ENCODE measurements at places on chromosomes 2 and 18.

DNA sequence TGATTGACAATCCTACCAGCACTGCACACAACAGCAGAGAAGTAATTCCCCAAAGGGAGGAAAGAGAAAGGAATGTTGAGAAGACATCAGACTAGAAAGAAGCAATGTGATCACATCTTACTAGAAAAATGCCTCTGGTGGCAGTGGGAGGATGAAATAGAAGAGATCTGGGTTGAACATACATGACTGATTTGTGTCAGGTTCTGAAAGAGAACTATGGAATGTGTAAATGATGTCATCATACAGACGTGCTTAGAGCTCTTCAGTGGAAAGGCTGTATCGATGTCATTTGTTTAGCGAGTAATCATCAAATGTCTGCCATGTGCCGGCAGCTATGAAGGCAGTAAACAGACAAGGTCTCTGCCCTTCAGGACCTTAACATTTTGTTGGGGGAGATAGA lies 24.9 kb downstream of the GORASP2 start:
- no peak for DNase-seq

- DNase-seq: peak; percentile 51
Measured at GRCh38 chr2:64859312-64860212, 129.6 kb upstream of the SLC1A4 start.

GRCh38 chr2:190149200-190149599 lies 86.7 kb upstream of the MSTN start:
- DNase-seq: no peak

DNA sequence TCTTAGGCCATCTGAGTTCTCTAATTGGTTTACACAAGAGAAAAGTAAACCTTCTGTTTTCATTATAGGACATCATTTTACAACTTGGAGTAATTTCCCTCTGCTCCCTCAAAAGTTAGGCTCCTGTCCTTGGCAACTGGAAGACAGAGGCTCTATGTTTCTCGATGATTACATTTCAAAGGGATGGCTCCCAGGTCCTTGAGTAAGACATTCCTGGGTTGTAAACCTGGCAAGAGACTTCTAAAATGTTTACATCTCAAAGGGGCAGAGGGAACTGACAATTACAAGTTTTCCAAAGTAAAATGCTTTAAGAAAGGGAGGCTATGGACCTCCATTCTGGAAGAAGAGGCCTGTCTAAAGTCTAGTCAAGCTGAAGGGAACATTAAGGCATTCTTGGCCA lies 268.3 kb upstream of the REG3G start:
- DNase-seq: no peak

DNA sequence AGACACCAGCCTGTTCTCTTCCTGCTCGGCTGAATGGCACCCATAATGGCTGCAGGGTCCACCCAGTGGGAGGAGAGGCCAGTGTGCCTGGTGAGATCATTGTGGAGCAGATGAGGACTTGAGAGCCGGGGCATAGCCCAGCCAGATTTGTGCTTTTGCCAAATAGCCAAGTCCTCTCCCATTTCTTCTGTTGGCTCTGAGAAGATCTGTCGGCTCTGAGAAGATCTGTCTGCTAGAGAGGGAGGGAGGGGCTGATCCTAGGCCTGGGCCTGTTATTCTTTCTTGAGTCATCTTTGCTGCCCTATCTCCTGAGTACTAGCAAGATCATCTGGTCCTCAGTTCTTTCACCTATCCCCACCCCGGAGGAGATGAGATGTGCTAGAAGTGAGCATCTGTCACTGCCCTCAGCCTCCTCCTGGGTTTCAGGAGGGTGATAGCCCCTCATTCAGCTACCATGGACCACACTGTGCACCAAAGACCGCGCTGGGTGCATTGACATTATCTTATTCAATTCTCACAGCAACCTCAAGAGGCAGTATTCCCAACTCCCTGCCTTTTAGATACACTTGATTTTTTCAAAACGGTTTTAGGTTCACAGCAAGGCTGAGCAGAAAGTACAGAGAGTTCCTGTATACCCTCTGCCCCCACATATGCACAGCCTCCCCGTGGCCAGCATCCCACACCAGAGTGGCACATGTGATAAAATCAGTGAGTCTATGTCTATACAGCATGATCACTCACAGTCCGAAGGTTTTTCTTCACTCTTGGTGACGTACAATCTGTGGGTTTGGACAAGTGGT lies 98.6 kb downstream of the CAPN13 start:
- DNase-seq: no peak

DNA sequence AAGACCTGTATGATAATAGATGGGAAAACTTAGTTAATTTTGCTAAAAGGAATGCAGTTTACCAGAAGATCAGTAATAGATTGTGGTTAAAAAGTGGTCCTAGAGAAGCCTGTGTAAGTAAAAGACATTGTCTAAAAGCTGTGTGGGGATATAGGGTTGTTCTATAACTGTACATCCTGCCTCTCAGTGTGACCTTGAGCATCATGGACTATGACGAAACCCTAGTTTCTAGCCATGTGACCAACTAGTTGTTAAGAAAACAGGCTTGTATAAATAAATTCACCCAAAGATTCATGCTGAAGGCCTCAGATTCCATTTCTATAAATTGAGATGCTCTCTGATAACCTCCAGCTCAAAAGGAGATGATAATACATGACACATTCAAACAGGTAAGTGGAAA lies 160.7 kb downstream of the IKZF2 start:
- no peak for DNase-seq

GRCh38 chr2:173191601-173192000 lies 116.0 kb downstream of the MAP3K20 start:
- no peak for DNase-seq

GRCh38 chr2:66700677-66701066 lies 265.7 kb downstream of the MEIS1 start:
- no peak for DNase-seq

DNA sequence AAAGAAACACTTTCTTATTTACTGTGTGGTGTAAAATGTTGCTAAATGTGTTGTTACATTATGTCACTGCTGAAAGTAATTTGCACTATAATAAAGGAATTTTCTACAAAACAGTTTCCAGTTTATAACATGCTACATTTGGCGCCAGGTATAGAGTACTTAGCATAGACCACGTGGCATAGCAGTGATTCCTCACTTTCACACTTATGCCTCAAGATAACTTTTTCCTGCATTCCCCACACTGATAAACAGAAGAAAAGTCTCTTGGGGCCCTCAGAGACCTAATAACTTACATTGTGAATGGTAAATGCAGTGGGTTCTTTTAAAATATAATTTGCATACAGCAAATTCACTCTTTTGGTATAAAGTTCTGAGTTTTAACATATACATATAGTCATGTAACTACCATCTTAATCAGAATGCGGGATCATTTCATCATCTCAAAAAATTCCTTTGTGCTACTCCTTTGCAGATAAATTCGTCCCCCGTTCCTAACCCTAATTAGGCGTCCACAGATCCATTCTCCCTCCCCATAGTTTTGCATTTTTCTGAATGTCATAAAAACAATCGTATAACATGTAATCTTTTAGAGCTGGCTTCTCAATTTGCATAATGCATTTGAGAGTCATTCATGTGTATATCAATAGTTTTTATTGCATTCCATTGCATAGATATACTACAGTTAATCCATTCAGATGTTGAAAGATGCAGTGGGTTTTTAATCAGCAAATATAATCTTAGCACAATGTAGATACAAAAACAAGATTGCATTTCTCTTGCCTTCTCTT lies 7.5 kb downstream of the LGALSL start:
- no peak for DNase-seq

DNA sequence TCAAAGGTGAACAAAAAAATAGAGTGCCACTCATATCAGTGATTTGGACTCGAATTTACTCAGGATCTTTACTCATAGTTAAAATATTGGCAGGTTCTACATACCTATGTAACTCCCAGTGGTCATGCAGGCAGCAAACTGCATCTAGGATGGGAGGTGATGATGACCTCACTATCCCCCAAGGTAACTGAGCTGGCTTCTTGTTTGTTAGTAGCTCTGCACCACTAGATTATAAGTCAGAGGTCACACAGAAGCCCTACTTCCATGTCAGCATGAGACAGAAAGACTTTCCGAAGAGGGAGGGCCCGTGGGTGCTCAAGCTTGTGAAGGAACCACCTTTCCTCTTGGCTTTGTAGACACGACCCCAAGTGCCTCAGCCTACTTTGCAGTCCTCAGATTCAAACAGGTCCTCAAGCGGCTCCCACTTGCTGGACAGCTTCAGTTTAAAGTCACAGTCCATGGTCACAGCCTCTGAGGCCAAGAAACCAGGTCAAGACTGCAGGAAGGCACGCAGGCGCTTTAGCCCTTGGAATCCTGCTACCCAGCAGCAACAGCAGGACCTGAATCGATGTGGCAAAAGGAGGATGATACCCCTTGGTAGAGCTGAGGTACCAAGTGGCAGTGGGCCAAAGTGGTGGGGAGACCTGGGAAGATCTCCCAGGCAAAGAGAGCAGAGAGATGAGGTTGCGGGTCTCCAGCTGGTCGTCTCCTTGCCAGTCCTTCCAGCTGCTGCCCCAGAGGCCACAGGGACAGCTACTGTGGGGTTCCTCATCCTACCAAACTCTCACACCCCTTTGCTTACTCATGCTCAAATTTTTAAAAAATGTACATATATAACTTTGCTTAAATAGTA lies 4.3 kb downstream of the NTSR2 start:
- no peak for DNase-seq

DNA sequence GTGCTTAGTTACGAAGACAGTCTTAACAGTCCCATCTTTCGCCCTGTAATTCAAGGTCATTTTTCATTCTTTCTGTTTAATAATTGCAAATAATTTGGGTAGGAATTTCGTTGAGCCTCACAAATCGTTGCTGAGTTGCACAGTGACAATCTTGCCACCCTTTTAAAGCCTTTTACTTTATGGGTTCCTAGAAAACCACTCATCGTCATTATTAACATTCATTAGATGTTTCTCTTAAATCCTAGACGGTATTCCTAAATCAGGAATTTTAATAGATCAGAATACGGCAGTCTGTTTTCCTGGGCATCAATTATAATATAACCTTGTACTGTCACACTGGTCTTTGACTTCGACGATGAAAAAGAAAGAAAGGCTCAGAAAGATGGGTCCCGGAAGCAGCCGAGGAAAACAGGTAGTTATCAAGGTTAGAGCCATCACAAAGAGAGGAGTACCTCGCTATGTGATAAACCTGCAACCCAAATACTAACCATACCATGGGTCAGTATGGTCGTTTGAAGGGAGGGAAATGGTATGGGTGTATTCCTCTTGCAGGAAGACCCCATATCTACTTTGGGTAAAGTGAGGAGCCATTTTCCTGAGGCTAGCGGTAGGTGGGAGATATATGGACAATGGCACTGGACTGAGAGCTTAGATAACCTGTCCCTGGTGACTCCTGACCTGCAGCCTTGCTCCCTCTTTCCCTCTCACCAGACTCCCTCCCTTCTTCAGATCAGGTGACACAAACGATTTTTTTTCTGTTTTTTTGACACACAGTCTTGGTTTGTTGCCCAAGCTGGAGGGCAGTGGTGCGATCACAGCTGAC lies 981 bp upstream of the SF3B1 start:
- DNase-seq: no peak

GRCh38 chr2:136135921-136136906 lies 18.3 kb upstream of the CXCR4 start:
- peak; percentile 72 for DNase-seq

DNA sequence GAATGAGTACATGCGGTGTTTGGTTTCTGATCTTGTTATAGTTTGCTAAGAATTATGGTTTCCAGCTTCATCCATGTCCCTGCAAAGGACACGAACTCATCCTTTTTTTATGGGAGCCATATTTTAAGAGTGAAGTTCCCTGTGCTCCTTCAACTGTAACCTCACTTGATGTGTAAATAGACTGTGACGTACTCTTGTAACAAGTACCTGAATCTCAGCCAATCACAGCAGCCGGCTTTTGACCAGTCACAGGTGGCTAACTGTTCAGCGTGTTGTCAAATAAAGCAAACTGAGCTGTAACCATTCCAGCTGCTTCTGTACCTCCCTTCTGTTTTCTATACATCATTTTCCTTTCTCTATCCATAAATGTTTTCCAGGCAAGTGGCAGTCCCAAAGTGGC lies 774.3 kb upstream of the HS6ST1 start:
- DNase-seq: peak; percentile 59

GRCh38 chr2:47346638-47347037 lies 56.3 kb upstream of the MSH2 start:
- no peak for DNase-seq

GRCh38 chr18:75104483-75104882 lies 104.5 kb downstream of the PTGR3 start:
- no peak for DNase-seq

GRCh38 chr2:150119819-150120218 lies 367.6 kb downstream of the RND3 start:
- DNase-seq: no peak

- DNase-seq: no peak
Measured at GRCh38 chr18:49560277-49560623, 1.6 kb upstream of the LIPG start.

DNA sequence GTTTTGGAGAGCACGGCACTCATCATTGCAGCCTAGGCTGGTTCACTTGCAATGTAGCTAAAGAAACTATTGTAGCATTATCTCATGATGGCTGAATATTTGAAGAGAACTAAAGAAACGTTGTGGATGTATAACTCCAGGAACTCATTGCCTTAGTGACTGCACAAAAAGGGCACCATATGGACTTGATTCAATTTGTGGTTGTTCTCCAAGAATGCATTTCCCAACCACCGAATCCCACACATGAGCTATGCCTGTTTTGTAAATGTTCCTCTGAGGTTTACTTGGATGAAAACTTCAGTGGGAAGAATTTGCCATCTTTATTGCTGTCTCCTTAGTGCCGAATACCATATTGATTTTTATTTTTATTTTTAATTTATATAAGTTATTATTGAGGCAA lies 43.5 kb downstream of the DOK6 start:
- DNase-seq: no peak

DNA sequence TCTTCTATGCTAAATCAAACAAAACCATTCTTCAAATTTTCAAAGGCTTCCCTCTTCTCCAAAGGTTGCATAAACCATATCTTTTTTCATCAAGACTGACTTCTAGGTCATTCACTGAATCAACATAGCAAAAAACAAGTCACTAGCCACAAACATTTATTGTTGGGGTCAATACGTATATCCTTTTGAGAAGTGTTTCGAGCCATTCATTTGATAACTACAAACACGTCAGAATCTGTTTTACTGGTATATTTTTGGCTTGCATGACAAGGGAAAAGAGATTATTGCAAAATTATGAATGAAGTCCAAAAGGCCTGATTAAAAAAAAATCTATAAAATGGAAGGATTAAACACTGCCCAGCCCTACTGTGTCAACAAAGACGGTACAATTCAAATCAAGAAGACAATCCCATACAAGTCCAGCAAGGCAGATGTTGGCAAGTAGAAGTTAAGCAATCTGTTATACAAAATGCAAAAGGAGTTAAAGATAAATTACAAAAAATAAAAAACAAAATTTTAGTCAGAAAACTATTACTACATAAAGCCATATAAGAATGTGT lies 222.4 kb downstream of the SRBD1 start:
- DNase-seq: no peak

- no peak for DNase-seq
Measured at GRCh38 chr2:191311627-191312026, 66.4 kb downstream of the MYO1B start.

GRCh38 chr2:33033606-33034081 lies 86.9 kb downstream of the LTBP1 start:
- DNase-seq: no peak
